Islet precursor cell (in vitro differentiated cells): ENCODE measurements at places on chromosomes 6 and 20.

DNA sequence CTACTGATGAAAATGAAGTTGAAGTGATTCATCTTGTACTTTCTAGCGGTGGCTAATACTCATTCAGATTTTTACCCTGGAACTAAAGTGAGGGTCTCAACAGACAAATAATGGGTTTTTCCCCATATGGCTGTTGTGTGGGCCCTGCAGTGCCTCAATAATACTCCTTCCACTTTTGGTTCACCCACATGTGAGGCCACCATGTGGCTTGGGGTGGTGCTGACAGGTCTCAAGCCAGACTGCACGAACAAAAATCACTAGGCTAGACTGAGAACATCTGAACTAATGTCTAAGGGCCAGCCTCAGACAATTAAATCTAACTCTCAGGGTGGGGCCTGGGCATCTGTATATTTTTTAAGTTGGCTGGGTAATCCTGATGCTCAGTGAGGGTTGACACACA lies 7.9 kb upstream of the COL12A1 start:
- no peak for DNase-seq

GRCh38 chr6:74357321-74357720 lies 661.3 kb downstream of the CD109 start:
- no peak for DNase-seq

- DNase-seq = no peak
These were observed 59.2 kb upstream of the SNX9 start for GRCh38 chr6:157763904-157764177.

DNA sequence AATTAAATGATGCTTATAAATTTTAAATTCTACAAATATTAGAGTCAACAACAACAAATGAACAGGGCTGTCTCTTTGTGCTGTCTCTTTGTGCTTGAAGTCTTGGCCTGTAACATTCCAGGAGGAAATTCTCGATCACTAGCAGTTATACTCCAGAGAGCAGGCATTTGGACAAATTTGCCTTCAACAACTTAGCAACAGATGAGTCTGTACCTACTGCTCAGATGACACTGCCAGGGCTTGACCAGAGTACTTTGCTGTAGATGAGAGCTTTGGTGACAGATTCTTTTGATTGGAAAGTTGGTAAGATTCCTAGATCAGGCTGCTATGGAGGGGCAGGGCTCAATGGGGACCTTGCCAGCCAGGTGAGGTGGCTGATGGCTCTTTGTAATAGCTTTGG lies 217.2 kb downstream of the GRM1 start:
- DNase-seq = no peak

- DNase-seq = peak; percentile 60
These were observed 1.2 kb upstream of the C6orf62 start for GRCh38 chr6:24720131-24720603.

GRCh38 chr20:45355209-45356084 lies 7.2 kb upstream of the SDC4 start:
- peak; percentile 66 for DNase-seq

DNA sequence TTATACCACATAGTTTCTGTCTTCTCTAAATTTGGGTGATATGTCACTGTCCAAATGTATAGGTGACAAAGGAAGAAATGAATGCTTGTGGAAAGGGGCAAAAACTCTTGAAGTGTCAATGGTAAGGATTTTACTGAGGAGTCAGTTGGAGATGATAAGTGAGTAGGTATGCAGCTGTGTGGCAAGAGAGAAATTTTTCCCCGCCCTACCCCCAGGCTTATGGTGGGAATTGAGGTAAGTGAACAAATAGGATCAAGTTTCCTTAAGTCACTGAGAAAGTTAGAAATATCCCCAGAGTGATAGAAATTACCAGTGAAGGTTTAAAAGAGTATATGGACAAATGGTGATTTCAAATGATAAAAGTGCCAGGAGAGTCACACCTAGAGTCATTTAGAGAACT lies 11.8 kb downstream of the DSE start:
- no peak for DNase-seq

GRCh38 chr6:143283887-143284645 lies 166.4 kb downstream of the ADAT2 start:
- no peak for DNase-seq

DNA sequence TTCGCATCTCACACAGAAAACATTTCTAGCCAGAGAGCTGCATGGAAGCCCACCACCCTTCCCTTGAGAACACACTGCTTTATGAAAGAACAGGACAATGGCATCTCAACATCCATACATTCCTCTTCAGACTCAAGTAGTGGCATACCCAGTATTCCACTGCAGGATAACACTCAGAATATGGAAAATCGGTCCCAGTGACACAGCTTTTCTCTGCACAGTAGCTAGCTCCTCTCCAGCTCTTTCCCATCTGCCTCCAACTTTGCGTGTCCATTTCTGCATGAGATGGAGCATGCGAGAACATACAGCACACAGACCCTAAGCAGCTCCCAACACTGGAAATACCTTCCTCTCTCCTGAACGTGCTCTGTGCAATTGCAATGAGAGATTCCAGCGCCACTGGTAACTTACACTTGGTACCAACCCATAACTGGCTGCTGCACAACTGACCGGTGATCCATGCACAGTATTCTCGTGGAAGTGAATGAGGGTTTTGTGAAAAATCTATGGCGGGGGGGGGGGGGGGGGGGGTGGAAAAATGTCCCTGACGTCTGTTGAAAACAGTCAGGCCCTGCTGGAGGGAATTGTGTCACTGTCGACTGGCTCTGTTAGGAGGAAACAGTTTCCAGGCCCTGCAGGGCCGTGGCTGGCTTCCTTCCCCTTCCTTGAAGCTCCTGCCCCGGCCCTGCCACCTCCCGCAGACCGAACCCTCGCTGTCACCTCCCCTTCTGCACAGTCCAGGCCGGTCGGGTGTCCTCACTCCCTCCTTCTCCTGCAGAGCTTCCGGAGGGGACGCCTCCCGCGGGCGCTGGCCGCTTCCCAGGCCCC lies 265.9 kb upstream of the QKI start:
- DNase-seq = no peak

- no peak for DNase-seq
These were observed 151.2 kb downstream of the ELOVL4 start for GRCh38 chr6:79796197-79796596.

DNA sequence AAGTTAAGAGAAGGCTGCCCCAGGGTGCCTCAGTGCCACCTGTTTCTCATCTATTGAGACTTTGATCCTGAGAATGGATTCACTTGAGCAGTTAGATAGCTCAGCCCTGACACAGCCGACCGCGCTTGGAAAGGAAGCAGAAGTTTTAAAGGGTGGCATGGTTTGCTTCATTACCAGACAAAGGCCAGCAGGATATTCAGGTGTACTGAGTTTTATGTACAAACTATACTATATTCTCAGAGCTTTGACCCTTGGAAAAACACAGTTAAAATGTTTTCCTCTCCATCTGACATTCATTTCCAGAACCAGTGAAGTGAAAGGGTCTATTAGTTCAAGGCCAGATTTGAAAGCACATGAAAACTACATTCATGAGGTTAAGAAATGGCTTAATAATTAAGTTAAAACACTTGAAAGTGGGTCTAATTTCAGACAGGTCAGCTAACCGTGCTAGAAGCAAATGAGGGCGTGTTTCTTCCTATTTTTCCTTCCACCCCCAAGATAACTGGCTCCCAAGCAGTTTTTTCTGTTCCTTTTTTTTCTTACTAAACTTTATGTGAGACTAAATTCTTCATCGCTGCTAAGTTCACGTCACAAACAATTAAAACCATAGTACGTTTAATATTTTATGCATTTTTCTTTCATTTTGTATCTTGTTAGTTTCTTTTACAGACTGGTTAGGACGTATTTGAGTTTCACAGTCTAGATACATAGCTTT lies 385.3 kb upstream of the SOX4 start:
- DNase-seq = no peak

DNA sequence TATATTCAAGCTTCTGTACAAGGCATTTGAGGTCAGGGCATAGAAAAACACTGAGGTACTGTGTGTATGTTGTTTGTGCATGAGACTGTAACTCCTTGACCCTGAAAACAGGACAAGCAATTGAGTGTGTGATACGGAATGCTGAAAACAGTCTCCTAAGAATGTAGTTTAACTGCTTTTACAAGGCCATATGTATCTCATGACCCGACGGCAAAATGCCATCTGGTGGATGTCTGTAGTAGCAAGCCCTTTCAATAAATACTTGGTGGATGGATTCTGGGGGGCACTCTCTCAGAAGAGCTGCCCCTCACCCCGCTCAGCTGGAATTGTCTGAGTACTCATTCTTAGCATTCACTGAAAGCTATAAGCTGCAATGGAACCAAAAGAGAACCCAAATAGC lies 69.3 kb upstream of the EYS start:
- DNase-seq = peak; percentile 74

DNA sequence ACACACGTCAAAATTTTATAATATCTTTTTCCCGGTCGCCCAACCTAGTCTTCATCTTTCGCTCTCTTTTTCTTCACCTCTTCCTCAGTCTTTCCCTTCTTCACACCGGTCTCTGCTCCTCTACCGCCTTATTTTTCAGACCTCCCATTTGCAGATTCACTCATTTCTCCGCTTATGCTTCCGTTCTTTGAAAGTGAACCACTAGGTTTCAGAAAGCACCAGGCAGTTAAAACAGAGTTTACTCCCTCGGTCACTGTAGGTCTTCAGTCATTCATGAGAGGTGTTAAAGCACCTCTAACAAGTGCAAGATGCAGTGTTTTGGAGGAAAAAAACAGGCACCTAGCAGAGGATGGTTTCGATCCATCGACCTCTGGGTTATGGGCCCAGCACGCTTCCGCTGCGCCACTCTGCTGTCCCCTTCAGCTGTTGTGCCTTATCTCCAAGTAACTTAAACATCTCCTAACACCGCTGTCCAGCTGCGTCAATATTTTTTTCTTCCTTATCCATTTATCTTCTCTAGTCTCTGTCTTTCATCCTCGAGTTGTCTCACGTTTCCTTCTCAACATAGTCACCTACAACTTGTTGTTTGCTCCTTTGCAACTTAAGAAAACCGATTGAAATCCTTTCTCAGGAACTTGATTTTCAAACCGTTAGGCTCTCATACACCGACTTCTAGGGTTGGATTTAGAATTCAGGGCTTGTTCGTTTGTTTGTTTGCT lies 119.7 kb upstream of the ZNF184 start:
- peak; percentile 84 for DNase-seq

GRCh38 chr20:25090492-25091429 lies 8.8 kb upstream of the VSX1 start:
- no peak for DNase-seq

DNA sequence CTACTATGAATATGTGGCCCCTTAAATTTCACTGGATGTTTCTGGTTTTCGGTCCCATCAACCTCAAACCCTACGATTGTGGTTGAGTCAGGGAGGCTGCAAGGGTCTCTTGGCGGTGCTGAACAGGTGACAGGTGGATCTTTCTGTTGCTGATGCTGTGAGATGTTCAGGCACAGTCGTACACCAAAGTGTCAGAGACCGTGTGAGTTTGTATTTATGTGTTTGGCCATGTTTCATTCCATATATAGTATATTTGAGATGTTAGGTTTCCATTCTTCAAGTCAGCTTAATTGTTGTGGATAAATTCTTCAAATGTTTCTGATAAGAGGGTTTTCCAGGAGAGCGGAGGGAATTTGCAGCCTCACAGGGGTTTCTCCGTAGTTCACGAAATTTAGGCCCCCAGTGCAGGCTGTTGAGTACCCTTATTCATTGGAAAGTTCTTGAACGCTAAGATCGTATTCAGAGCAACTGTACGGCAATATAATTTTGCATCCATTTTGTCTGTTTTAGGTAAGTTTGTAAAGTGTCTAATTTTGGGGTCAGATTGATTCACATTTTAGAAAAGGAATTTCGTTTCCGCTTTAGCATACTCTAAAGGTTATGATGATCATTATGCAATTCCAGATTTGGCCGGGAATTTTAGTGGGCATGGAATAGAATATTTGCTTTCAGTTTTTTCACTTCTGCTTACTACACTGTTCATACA lies 1.2 kb downstream of the TAB2 start:
- DNase-seq = no peak

GRCh38 chr6:33983109-33983716 lies 162.7 kb downstream of the GRM4 start:
- peak; percentile 60 for DNase-seq

- DNase-seq = no peak
These were observed 15.4 kb upstream of the USP45 start for GRCh38 chr6:99530627-99531026.

DNA sequence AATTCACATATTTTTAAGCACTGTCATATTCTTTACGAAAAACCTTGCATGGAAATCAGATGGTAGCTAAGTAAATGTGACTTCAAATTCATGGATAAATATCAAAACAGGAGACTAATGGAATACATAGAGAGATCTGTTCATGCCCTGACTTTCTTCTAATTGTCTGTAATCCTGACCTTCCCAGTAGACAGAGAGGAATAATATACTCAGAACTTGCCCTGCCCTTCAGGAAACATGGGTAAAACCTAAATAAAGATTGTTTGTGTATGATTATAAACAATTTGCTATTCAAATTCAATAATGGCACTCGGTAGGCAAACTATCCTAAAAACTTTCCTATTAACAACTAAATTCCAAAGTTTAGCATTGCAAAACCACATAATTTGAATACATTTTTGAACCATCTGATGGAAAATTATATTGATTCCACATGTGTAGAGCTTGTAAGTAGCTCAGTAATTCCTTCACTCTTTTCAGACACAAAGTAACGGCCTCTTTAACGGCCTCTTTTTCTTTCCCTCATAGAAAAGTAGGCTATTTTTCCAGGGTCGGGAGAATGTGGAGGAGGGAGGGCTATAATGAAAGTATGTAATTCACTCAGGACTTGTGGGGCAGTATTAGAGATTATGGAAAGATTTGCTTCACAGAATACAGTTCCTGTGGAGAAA lies 227.6 kb downstream of the ALDH8A1 start:
- no peak for DNase-seq

- DNase-seq = peak; percentile 93
These were observed 106.4 kb upstream of the KCNG1 start for GRCh38 chr20:51129147-51129776.

GRCh38 chr6:133289733-133290306 lies 48.7 kb downstream of the EYA4 start:
- DNase-seq = no peak

DNA sequence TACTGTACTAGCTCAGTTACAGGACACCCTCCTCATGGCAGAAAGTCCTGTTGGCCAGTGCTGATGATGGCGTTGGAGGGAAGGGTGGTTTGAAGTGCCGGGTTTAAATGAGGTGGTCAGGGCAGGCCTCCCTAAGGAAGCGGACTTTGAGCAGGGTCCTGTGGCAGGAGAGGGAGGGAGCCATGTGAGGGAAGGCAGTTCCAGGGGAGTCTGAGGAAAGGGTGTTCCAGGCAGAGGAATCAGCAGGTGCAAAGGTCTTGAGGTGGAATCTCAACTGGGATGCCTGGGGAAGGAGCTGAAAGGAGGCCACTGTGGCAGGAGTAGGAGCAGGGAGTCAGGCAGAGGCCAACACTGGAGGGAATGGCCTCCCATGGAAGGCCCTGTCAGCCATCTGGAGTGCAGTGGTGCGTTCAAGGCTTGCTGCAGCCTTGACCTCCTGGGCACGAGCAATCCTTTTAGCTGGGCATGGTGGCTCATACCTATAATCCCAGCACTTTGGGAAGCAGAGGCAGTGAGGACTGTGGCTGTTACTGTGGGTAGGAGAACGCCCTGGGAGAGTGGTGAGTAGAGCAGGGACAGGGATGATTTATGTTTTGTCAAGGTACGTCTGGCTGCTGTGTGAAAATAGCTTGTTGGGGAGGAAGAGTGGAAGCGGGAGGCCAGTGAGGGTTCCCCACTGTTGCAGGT lies 26.2 kb downstream of the VSTM2L start:
- DNase-seq = no peak
